ENCODE measurements at places on chromosomes 3 and 15. TPM values are rescaled to one million over a fixed set of nuclear protein-coding genes. Genes with fewer than 3 reads are reported as not detected.

DNA sequence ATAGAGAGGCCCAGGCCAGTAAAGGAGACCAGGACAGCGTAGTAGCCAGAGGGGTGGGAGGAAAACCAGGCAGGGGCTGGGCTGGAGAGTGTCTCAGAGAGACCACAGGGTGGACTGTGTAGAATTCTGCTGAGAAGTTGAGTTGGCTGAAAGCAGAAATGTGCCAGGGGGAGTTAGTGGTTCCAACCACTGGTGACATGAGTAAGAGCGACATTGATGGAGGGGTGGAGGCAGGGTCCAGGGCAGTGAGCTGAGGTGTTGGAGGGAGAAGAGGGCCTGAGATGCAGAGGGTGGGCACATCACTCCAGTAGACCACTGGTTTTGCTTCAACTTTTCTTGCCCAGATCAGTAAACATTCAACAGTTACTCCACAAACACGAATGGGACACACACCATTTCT lies 106.5 kb downstream of the ASB7 start:
- no peak for DNase-seq

- DNase-seq, result no peak
Measured at GRCh38 chr3:129793942-129794310, 99.6 kb downstream of the TMCC1 start.

ITPKA gene
- total RNA-seq, result 0.78 TPM

GRCh38 chr3:44318891-44319311 lies 19.7 kb upstream of the TCAIM start:
- DNase-seq, result no peak

DNA sequence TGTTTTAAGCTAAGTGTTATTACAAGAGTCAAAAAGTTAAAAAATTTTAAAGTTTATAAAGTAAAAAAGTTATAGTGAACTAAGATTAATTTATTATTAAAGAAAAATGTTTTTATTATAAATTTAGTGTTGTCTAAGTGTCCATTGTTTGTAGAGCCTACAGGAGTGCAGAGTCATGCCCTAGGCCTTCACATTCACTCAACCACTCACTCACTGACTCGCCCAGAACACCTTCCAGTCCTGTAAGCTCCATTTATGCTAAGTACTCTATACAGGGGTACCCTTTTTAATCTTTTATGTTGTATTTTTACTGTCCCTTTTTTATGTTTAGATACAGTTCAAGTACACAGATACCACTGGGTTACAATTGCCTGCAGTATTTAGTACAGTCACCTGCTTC lies 37.2 kb downstream of the EEFSEC start:
- no peak for DNase-seq

GRCh38 chr3:193116871-193117270 lies 124.2 kb upstream of the PLAAT1 start:
- DNase-seq, result no peak

Measured in ovary (tissue), 10 donors.